ENCODE measurements at places on chromosomes 2 and 18.
A peak's percentile ranks its signal among the peaks of the same experiment; 100 is the strongest.

- DNase-seq: no peak
These were observed 33.1 kb downstream of the MBD2 start for GRCh38 chr18:54191352-54191751.

GRCh38 chr2:204657024-204657423 lies 111.7 kb downstream of the PARD3B start:
- no peak for DNase-seq

DNA sequence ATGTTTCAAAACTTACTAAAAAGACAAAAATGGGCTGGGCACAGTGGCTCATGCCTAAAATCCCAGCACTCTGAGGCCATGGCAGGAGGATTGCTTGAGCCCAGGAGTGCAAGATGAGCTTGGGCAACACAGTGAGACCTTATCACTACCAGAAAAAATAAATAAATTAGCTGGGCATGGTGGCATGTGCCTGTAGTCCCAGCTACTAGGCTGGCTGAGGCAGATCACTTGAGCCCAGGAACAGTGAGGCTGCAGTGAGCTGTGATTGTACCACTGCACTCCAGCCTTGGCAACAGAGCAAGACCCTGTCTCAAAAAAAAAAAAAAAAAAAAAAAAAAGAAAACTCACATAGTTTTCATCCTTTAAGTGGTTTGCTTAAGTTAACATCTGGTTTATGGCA lies 6.4 kb downstream of the TSPYL6 start:
- DNase-seq: no peak

GRCh38 chr2:163210430-163210918 lies 371.9 kb upstream of the KCNH7 start:
- no peak for DNase-seq

DNA sequence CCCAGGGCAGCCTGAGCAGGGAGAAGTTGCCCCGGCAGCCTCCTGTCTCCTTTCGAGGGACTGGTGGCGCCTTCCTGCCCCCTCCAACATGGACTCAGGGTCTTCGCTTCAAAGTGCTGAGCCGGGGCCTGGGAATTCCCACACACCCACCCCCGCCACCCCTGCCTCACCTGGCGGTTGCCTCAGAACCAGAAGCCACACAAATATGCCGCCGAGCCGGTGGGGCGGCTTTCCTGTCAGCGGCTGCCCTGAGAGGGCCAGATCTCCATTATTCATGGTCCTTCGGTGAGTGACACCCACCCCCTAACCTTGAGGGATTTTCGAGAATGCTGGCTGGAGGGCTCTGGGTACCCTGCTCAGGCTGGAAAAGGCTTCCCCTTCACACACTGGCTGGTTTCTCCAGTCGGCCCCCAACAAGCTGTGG lies 71.7 kb downstream of the SMAD7 start:
- DNase-seq: no peak

GRCh38 chr18:70121842-70122241 lies 83.6 kb downstream of the RTTN start:
- DNase-seq: no peak

DNA sequence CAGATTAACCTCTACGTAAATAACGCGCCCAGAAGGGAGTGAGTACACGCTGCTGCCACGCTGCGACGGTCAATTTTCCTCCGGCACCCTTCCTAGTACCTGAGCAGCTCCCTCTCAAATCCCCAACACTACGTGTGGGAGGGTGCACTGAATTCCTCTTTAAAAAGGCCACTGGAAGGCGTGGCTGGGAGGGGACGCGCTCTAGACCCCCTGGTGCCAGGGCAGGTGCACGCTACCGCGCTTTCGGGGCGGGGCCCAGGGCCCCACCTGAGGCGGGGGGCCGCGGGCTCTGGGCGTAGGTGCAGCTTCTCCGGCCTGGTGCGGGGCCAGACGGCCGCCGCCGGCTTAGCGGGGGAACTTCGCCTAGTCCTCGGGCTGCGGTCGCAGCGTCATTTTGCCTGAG lies 668 bp upstream of the ANKRD12 start:
- DNase-seq: peak; percentile 28

DNA sequence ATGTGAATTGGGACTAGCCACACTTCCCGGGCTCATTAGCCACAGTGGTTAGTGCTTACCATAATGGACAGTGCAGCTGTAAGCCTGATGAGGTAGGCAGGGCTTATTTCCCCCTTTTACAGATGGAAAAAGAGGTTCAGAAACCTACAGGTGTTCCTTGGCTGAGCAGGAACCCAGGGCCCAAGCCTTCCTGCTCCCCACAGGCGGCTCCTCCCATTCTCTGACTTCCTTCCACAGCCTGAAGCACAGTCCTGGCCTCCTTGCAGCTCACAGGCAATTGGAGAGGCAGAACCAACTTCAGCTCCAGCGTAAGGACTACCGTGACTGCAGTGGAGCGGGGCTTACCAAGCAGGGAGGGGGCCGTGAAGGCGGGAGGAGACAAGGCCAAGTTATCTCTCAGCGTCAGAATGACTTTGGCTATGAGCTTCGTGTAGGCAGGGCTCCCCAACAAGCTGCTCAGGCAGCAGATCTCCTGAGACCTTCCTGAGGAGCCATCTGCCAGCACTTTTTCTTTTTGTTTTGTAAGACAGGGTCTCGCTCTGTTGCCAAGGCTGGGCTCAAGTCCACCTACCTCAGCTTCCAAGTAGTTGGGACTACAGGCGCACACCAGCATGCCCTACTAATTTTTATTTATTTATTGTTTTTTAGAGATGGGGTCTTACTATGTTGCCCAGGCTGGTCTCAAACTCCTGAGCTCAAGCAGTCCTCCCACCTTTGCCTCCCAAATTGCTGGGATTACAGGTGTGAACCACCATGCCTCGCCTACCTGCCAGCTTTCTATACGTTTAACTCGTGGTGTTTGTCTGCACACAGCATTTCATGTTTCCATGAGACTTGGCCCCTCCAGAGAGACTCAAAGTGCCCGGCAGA lies 34.2 kb upstream of the NT5DC4 start:
- DNase-seq: no peak

GRCh38 chr18:77249569-77250500 lies at the start of gene GALR1:
Gene GALR1 (plus strand): TSS chr18:77249848. CDS start chr18:77250549, 701 bp downstream.
- DNase-seq: no peak

DNA sequence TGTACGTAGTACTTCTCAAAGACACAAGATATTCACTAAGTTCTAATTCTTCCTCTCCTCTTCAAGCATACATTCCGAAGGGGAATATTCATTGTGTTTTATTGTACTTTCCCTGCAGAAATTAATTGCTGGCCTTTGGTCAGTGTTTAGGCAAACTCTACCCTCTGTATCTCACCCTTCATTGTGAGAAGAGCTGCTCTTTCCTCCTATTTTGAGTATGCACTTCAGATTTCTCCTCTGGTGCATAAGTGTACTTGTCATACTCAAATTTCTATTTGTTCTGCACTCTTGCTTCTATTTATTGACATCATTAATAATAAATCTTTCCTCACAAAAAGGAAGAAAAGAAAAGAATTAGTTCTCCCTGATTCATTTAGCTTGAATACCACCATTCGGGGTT lies 485.4 kb upstream of the SLC8A1 start:
- no peak for DNase-seq

DNA sequence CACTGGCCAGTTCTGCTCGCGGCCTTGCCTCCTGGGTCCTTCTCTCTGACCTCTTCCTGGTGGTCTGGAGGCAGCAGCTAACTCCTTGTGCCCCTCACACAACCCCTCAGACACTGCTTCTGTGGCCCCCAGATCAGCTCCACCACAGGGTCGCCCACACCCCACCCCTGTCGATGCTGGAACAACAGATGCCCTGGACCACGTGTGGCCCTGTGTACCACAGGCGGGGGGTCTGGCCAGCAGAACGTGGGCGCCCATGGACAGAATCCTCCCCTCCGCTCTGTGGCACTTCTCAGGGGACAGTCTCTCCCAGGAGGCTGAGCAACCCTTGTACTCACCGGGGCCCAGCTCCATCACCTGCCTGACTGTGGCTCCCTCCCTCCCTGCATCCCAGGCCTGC lies 245.6 kb downstream of the NDUFA10 start:
- DNase-seq: no peak

- no peak for DNase-seq
These were observed 73.0 kb upstream of the ST3GAL5 start for GRCh38 chr2:85961754-85962153.

DNA sequence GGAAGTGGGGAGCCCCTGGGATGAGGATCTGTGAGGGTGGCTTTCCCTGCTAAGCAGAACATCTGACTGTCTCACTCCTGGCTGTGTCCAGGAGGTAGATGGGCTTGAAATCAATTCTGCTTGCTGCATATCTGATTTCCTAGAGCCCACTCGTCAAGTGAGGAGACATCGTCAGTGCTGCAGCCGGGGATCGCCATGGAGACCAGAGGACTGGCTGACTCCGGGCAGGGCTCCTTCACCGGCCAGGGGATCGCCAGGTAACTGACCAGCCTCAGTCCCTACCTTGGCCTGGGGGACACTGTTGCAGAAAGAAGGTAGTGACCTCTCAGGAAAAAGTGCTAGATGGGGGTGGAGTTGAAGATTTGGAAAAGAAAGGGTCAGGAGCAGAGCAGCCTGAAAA lies 31.3 kb downstream of the CNGA3 start:
- no peak for DNase-seq

DNA sequence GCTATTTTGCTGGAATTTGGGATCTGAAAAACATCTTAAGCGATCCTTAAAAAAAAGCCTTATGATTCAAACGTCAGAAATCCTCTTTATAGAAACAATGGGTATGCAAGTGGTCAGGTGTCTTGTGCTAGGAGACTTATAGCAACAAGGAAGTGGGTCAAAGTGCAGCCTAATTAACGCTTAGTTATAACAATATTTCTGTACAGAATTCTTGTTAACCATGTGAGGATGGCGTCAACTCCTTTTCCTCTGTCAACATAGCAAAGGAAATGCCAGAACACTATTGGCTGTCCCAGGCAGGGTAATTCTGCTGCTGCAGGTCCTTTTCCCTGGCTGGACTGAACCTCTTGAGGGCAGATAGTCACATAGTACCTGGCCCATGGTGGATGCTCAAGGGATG lies 189.4 kb downstream of the MSH2 start:
- DNase-seq: no peak

- peak; percentile 25 for DNase-seq
These were observed 159.4 kb upstream of the FOSL2 start for GRCh38 chr2:28233164-28233676.

DNA sequence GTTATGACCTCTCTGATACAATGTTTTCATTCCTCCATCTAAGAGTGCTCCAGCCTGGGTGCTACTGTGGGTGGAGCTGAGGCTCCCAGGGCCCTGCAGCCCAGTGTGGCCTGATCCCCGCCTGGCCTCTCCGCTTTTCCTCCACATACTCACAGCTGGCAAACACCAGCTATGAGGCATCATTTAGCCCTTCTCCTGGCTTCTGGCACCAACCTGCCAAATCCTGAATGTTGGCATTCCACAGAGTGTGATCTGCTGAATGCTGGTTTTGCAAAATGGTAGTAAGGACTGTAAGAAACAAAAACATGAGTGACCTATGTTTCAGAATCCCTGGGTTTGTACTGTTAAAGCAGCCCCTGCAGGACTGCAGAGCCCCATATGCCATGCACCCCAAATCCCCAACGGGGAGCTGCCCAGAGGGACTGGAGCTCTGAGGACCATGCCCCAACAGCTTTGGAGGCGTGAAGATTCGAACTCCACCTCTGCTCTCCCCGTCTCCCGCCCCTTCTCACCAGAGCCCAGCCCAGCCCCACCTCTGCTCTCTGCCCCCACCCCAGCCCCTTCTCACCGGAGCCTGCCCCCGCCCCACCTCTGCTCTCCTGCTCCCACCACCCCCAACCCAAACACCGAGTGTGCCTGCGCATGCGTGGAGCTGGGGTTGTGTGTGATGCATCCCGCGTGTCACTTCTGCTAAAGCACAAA lies 4.2 kb downstream of the SLC66A2 start:
- no peak for DNase-seq

DNA sequence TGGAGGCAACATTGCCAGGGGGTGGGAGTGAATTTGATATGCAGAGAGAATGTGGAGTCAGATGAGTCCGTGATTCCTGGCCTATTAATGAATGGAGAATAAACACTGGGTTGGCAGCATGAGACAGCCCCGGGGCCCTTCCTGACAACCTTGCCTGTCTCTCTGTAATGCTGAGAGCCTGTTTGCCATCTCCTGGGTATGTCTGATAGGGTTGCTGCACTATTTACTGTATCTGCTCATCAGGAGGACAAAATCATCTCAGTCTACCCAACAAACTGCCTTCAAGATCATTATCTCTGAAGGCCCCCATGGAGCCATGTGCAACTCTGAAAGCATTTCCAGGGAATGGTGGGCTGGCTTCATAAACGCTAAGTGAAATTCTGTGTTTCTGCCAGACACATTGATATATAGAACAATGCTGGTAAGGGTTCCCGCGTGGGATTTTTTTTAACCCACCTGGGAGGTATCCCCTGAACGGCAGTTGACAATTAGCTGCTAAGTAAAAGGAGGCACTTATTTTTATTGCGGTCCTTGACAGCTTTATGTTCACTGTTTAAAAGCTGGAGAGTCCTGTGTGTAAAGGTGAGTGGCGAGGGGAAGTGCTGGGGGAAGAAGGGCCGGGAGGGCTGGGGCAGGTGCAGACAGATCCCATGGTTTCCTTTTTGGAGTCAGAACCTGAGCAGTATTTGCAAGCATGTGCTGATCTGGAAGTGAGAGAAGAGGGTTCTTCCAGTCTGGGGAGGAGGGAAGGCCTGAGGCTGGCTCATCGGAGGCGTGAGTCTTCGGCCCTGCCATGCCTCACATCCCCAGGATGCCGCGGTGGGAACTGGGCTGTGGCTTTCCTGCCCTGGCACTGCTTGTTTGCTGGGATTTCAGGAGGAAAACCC lies 64.8 kb downstream of the ARHGAP25 start:
- DNase-seq: no peak

DNA sequence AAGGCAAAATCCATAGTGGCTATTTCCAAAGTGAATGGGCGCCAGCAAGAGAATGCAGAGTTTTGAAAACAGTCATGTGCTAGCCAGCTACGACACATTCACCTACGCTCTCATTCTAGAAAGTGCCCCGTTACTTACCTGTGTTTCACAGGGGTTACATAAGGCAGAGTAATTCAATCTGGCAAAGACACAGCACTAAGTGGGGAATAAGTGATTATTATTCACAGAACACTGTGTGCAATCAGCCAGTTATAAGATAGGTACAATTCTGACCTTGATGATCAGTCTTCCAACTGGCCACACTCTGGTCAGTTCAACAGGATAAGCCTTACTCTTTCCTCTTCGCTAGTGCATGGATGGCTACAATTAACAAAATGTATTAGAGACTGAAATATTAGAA lies 105.8 kb downstream of the CABYR start:
- no peak for DNase-seq

DNA sequence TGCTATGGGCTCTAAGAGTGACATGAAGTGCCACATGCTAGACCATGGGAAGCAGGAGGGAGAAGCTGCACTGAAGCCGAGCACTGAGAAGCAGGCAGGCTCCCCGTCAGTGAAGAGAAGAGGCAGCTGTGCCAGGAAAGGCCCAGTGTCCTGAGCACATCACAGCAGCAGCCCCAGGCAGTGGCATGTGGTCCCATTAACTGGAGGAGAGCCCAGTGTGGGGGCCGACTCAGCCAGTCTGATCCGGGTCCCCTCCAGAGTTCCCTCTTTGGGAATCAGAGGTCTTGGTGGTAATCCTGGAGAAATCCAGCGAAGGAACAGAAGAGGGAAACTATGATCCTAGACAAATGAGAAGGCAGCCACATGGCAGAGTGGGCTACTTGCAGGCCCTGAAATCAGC lies 96.7 kb upstream of the ACAA2 start:
- no peak for DNase-seq
